ENCODE measurements at places on chromosomes 12 and 14.

DNA sequence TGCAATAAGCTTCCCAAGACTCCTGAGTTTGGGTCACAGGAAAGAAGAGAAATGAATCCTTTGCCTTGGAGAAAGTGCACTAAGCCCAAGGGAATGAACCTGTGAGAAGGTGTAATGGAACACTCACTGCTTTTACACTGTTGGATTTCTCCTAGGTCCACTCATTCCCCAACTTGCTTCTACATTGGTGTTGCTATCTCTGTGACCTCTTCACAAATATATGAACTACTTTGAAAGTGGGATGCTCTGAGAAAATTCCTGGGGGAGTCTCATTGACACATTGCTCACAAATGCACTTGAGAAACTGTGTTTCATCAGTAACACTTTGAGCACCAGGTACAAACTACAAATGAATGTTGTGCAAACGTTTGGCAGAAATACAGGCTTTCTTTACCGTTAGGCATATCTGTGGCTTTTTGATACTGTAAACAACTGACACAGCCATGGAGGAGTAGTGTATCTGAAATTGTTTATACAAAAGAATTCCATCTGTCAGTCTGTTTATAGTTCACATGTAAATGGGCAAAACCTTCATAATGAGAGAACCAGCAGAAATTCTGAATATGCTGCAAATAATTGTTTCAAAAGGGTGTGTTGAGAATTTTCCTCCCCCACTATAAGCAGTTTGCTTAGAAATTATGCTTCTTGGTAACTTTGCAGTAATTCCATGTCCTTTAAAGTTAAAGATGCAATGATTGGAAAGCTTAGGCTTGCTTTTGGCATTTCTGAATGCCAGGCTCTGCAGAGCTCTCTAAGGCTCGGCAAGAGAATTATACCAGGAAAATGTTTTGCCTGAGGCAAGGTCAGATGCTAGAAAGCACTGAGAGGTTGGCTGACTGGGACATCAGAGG lies 348.5 kb upstream of the DDHD1 start:
- DNase-seq: no peak

DNA sequence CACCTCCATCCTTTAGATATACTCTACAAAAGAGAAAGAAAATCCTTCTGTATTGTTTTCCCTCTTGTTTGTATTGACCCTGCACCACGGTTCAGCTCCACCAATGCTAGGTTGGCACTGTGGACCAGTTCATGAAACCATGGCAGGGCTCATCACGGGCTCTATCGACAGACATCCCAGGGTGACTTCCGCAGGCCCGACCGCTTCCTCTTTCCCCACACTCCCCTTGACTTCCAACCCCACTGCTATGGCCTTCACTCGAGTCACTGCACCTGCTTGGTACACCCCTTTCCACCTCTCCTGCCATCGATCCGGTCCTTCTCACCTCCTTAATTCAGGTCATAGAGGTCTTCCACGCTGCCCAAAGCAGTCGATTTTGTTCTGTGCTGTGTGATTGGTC lies 21.2 kb upstream of the AKAP5 start:
- no peak for DNase-seq

DNA sequence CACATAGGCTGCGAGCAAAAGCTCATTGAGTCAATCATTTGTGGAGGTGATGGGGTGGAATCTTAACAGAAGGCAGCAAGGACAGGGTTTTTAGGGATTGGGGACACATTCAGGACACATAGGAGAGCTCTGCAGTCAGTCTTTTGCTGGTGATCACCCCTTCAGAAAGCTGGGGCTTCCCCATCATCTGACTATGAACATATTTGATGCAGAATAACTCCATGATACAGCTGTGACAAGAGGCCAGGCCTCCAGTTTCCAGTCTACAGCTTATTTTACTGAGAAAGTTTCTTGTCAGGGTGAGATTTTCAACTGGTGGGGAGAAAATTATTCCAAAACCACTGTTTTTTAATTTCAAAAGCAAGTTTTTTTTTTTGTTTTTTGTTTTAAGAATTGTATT lies 134.2 kb downstream of the TMEM30B start:
- no peak for DNase-seq

GRCh38 chr14:77158882-77159255 lies 17.3 kb upstream of the ZDHHC22 start:
- DNase-seq: no peak

GRCh38 chr12:119673634-119674033 lies 5.7 kb downstream of the PRKAB1 start:
- DNase-seq: no peak

GRCh38 chr12:79850610-79851299 lies 84.1 kb downstream of the PPP1R12A start:
- no peak for DNase-seq

GRCh38 chr12:89309440-89309802 lies 42.9 kb downstream of the DUSP6 start:
- no peak for DNase-seq

DNA sequence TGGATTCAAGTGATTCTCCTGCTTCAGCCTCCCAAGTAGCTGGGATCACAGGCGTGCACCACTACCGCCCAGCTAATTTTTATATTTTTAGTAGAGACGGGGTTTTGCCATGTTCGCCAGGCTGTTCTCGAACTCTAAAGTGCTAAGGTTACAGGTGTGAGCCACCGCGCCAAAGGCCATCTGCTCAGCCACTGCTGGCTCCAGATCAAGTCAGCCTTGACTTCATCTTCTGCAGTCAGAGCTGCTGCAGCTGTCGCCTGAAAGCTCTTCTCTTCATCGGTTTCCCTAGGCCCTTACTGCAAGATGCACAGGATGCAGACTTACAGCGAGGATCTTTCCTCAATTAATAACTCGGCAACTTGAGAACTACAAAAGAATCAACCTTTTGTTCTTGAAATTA lies 66.8 kb downstream of the CLIP1 start:
- DNase-seq: no peak

GRCh38 chr14:84643446-84643845 lies 886.5 kb upstream of the FLRT2 start:
- DNase-seq: no peak

Data from CD4-positive, alpha-beta T cell treated with Interleukin-6 for 4 hours (primary cell).